ENCODE measurements at places on chromosomes 1 and 21. TPM values are rescaled to one million over a fixed set of nuclear protein-coding genes. Genes with fewer than 3 reads are reported as not detected.

DNA sequence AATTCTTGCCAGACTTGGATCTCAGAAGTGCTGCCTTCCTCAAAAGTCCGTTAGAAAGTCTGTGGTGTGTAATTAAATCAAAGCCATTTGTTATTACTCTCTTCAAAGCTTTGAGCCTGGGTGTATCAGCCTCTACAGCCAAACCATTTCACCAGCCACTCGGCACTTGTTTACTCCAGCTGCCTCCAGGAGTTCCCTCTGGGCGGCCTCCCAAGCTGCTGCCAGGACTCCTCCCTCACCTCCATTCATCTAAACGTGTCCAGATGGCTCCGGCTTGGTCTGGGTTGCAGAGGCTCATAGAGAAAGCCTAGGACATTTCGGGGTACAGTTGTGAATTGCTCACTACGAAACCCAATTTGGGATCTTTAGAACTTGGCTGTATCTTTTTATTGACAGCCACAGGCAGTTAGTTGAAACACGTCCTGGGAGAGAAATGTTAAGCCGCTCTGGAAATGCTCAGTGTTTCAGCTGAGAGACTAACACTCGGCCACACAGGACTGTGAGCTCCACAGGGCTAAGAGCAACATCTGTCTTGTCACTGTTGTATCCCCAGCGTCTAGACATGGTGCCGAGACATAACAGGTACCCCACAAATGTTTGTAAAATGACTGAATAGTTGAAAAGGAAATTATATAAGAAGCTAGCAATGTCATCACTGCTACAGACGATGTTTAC, 116.9 kb upstream of the NGF start:
- no peak for DNase-seq

DNA sequence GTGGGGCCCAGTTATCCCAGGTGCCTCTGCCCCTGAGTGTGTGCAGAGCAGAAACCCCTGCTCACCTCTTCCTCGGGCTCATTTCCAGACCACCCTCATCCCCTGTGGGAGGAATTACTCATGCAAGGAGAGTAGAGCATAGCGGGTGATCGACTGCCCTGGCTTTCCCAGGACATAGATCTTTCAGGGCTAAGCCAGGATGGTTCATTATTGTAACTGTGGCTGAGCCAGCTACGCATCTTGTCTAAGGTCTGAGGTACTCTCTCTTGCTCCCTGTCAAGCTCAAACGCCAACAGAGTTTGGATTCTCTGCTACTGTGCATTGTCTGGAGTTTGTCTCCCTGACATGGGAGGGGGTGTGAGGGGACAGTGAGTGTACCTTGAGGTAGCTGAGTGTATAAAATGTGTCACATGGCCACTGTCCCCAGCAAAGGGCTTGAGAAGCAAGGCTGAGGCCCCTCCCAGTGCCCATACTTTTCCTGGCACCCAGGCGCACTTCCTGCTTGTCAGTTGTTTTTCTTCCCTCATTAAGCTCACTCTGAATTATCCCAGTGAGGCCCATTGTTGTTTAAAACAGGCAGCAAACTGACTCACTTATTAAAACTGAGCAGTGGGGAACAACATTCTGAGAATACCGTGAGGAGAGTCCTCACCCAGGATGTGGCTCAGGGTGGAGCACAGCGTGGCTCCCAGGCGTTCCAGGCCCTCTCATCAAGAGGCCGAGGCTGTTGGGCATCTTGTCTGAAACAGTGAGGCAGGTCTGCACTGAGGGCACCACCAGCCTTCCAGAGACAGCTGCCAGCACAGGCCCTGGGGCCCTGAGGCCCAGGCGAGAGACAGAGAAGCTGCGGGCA, 92.9 kb downstream of the LAMC2 start:
- DNase-seq, result peak; percentile 18

GRCh38 chr1:100458661-100459357, 79.1 kb upstream of the GPR88 start:
- DNase-seq, result no peak

- DNase-seq, result no peak
Measured at GRCh38 chr1:103111926-103112325, 3.6 kb upstream of the COL11A1 start.

GRCh38 chr1:5730272-5731109, 261.7 kb downstream of the NPHP4 start:
- DNase-seq, result no peak

- no peak for DNase-seq
Measured at GRCh38 chr1:224565186-224565585, 50.9 kb upstream of the CNIH3 start.

GRCh38 chr1:33762109-33762830, 101.6 kb upstream of the HMGB4 start:
- no peak for DNase-seq

- no peak for DNase-seq
Measured at GRCh38 chr1:35555212-35555584, 2.0 kb downstream of the KIAA0319L start.

GRCh38 chr1:165844114-165844798, 16.8 kb downstream of the UCK2 start:
- no peak for DNase-seq

DNA sequence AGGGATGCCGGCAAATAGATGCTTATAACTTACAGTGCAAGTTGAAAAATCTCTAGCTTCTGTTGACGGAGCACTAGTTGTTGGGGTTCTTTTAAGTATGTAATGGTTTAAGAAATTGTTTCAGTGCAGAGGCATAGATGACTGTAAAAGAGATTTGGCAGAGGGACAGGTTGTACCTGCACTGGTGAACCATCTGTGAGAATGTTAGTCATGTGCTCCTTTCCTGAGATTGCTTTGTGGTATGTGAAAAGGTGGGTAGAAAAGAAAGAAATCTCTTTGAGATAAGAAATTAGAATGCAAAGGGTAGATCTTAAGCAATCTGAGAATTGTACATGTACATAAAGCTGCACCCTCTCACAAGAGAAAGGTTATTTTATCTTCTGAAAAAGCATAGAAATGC, 19.4 kb downstream of the ZBTB37 start:
- no peak for DNase-seq

- DNase-seq, result no peak
Measured at GRCh38 chr21:44347911-44348451, 5.4 kb upstream of the TRPM2 start.

GRCh38 chr1:234731569-234732085, 121.6 kb upstream of the IRF2BP2 start:
- DNase-seq, result no peak

DNA sequence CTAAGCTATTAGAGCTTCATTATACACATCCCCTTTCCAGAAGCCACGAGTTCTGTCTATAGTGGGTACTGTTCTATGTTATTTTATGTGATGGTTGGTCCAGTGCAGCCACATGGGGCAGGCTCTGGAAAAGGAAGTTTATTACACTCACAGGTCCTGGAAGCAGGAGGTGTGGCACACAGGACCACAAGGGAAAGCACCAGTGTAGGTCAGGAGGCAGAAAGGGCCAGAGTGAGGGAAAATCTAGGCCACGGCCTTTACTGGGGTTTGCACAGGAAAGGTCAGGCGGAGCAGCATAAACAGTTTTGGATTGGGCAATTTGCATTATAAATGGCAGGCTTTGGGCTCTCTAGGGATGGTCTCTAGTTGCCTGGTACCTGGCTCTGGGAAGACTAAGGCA, 21.8 kb upstream of the CNIH3 start:
- DNase-seq, result no peak

DNA sequence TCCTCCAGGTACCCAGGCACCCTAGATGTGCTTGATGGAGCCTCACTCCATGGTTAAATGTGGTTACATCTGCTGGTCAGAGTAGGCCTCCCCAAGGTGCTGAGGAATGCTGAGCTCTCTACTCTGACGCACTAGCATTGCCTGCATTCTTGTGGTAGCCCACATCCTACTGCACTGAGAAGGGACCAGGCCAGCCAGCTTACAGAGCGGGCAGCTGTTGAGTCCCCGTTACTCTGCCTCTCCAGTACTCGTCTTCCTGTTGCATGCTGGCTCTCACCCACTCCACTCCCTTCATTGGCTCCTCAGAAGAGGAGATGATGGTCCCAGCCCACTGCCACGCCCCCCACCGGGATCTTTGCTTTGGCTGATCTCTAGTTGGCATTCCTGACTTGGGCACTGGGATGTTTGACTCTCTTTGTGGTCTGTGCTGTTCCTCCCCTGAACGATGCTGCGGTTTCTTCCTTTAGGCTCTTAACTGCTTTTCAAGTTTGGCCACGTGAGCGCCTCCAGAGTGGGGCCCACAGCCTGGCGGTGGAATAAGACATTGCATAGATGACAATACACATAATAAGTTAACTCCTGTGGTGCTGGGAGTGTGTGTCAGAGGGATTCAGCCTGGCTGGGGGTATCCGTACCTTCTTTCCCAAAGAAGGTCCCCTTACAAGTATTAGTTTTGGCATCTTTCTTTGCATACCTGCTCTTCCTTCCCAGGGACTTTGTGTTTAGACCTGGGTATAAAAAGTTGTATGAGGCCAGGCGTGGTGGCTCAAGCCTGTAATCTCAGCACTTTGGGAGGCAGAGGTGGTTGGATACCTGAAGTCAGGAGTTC, 18.6 kb downstream of the AZIN2 start:
- peak; percentile 90 for DNase-seq

- no peak for DNase-seq
Measured at GRCh38 chr21:31222142-31222541, 121.9 kb downstream of the TIAM1 start.

DNA sequence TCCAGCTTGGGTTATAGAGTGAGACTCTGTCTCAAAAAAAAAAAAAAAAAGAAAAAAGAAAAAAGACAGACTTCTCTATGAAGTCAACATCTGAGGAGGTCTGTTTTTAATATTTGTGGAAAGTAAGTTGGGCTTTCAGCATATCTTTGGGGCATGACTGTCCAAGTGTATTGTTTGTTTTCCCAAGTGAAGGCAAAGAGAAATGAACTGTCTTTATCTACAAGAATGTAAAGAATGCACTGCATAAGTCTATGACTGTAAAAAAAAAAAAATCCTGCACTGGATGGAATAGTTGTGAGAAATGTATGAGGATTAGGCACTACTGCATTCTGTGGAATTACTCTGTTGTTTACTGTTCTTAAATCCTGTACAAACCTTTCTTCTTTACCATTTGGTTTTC, 45.6 kb upstream of the TMEM61 start:
- DNase-seq, result no peak

DNA sequence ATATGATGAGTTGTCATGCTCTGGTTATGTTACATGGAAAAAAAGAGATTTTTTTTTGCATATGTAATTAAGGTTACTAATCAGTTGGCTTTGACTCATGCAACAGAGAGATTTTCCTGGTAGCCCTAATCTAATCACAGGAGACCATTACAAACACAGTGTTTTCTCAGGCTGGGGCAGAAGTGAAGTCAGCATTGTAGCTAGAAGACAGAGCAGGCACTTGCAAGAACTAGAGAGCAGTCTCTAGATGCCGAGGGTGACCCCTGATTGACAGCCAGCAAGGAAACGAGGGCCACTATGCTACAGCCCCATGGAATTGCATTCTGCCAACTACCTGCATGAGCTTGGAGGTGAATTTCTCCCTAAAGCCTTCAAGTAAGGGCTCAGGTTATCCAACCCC, 151.3 kb downstream of the RUNX1 start:
- DNase-seq, result no peak

DNA sequence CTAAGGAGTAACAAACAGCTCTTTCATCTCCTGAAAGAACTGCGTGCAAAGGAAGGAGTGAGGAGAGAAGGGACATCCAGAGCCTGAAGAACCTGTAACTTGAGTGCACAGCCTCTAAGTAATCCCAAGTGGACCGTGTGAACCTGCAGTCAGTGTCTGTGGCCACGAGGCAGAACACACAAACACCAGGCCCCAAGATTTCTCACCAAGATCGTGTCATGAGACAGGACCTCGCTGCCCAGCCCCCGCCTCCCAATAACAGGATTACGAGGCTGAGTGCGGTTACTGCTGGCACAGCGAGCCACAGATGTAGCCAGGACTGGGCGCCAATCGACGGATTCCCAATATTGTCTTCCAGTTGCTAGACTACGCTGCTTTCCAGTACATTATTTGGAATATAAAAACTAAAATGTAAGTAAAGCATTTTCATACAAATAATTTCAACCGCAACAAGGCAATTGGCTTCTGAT, 101.3 kb upstream of the SLC25A33 start:
- no peak for DNase-seq

DNA sequence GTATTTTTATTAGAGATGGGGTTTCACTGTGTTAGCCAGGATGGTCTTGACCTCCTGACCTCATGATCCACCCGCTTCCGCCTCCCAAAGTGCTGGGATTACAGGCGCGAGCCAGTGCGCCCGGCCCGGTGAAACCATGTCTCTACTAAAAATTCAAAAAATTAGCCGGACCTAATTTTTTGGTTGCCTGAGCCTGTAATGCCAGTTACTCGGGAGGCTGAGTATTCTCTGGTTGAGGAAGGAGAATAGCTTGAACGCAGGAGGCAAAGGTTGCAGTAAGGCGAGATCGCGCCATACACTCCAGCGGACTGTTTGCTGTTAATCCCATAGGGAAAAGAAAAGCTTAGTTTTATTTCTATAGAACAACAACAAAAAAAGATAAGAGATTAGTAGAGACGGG, 29.9 kb upstream of the HJV start:
- no peak for DNase-seq

- no peak for DNase-seq
Measured at GRCh38 chr21:34133802-34134201, 60.4 kb downstream of the MRPS6 start.

DNA sequence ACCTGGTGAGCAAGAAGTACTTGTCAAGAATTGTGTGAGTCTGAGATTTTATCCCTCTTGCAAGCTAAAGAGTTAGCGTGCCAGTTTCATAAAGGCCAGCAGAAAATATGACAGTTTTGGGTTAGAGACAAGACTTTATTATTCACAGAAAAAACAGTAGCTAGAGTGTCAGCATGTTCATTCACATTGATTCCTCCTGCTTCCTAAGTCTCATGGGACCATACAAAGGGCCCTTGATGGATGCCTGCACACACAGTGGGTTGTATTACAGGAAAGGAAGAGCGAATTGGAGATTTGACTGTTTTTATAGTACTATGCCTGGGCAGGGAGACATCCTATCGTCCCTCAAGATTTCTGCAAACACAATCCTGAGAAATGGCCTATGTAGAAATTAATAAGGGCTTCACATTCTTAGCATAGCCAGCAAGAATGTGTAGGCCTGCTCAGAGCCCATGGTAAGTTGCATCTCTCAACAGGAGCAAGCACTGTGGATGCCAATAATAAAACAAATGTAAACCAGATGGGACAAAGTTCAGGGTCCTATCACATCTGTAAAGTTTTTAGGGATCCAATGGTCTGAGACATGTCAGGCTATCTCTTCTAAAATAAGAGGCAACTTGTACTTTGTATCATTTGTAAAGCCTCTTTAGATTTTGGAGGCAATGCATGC, 4.0 kb upstream of the ASPM start:
- DNase-seq, result no peak

DNA sequence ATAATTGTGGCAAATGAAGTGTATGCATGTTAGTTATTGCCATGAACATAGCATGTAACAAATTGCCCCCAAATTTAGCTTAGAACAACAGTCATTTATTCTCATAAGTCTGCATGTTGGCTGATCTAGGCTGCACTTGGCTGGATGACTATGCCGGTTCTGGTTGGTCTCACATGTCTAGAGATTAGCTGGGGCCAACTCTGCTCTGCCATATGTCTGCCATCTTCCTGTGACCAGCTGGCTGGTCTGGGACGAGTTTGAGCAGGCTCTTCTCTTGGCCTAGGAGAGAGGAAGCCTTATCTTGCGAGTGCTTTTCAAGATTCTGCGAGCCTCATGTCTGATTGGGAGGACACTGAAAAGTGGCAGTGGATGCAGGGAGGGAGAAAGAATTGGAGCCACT, 198.3 kb upstream of the FAM78B start:
- DNase-seq, result no peak

GRCh38 chr1:50742523-50742922, 217.5 kb downstream of the FAF1 start:
- no peak for DNase-seq

Gene OR2L3
- polyA plus RNA-seq, result not detected

Gene FAM163A
- 0.13 TPM for polyA plus RNA-seq

Gene ELAVL4
- polyA plus RNA-seq, result not detected

Gene SUSD4
- 5.0 TPM for polyA plus RNA-seq

Gene MRPL9
- 148 TPM for polyA plus RNA-seq

Gene TNFSF4
- 0.18 TPM for polyA plus RNA-seq
